Naive thymus-derived CD4-positive, alpha-beta T cell (primary cell): ENCODE measurements at places on chromosomes 7 and 10. TPM values are rescaled to one million over a fixed set of nuclear protein-coding genes. Genes with fewer than 3 reads are reported as not detected.
A peak's percentile ranks its signal among the peaks of the same experiment; 100 is the strongest.

ECHDC3 gene
- 2.5 TPM for total RNA-seq

- H3K36me3 ChIP-seq = no peaks in the 10 kb centered on the region
- DNase-seq = no peak
- no peaks in the 10 kb centered on the region for H3K27me3 ChIP-seq
- no peaks in the 10 kb centered on the region for H3K4me1 ChIP-seq
- no peak overlapping the region for H3K27ac ChIP-seq
These were observed 6.4 kb upstream of the TSPAN12 start for GRCh38 chr7:120864141-120864900.

GIMAP4 gene
- total RNA-seq = 406 TPM

DNA sequence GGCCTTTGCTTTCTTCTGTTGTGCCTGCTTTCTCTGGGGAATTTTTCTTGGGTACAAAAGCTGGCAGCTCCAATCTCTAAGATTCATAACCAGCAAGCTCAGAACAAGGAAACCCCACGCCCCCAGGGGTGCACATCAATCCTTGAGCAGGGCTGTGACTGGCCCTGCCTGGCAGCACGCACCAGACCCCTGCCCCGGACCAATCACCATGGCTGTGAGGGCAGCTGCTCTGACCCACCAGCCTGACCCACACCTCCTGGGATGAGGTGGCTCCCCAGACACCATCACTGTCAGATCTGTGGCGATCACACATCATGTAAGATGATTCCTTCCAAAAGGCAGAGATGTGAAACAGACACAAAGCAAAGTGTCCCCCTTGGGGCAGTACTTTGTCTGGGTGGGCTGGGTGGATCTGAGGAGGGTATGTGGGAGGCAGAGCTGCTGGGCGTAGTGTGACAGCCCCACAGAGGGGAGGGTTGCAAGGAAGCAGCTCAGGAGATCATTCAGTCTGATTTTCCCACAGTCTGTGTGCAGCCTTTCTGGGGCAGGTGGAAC lies 175.5 kb upstream of the SHH start:
- no peaks in the 10 kb centered on the region for H3K4me1 ChIP-seq
- no peaks in the 10 kb centered on the region for H3K27me3 ChIP-seq
- no peak overlapping the region for H3K27ac ChIP-seq
- H3K36me3 ChIP-seq = no peaks in the 10 kb centered on the region

DNA sequence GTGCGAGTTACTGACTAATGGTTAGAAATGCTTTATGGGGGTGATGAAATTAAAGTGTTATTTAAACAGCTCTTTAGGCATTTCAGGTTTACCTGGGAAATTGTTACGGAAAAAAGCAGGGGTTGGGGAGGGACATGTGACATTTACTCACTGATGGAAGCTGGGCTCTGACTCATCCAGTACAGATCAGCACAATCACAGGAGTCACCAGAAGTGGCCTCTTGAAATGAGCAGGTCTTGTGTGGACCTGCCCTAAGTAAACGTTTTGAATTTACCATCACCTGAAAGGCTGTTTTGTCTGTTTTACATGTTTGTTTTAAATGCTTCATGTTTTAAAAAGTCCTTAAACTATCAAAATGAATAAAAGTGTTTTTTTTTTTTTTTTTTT lies 2.3 kb downstream of the GLRX3 start:
- no peak overlapping the region for H3K27ac ChIP-seq
- H3K4me3 ChIP-seq = no peak overlapping the region
- H3K27me3 ChIP-seq = no peaks in the 10 kb centered on the region
- no peak for DNase-seq

DNA sequence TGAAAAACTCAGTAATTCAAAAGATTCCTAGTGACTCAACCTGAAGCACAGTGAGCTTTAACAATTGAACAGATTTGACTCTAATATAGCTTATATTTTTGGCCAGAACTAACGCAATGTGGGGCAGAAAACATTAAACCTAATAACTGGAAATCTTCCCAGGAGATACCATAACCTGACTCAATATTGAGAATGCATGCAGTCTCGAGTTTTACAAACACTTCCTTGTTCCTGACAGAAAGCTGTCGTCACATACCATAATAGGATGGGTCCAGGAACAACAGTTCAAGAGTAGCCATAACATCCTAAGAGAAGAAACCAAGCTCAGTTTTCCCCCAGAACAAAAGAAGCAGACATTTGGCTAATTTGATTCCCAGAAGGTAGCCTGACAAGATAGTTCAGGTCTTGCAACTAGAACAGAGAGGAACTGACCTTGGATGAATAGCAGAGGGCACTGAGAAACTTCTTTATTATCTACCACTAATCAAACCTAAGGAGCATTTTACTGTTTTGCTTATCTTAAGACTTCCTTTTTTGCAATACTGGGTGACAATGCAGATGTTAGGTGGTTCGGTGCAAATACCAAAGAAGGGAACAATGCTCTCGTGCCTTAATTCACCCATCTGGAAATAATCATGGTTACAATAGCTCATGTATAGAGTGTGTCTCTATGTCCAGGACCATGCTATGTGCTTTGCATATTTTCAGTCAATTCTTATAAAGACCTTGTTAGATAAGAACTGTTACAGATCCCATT lies 38.6 kb upstream of the ACSL5 start:
- no peak for DNase-seq
- H3K27ac ChIP-seq = no peak overlapping the region
- H3K4me1 ChIP-seq = no peaks in the 10 kb centered on the region
- H3K36me3 ChIP-seq = no peaks in the 10 kb centered on the region
- H3K27me3 ChIP-seq = no peaks in the 10 kb centered on the region

GRCh38 chr7:128961030-128961659 lies 23.4 kb downstream of the IRF5 start:
- H3K27ac ChIP-seq = no peak overlapping the region
- no peak for DNase-seq

ZC3HAV1L gene
- total RNA-seq = 1.8 TPM

GRCh38 chr7:44064791-44065430 lies 456 bp downstream of the PGAM2 start:
- no peaks in the 10 kb centered on the region for H3K36me3 ChIP-seq
- peak overlapping the region; percentile 48 for H3K27ac ChIP-seq
- H3K4me1 ChIP-seq = peaks cover 18% of the 10 kb centered on the region
- H3K27me3 ChIP-seq = no peaks in the 10 kb centered on the region

GRCh38 chr7:47180516-47180826 lies 401.4 kb downstream of the TNS3 start:
- H3K36me3 ChIP-seq = no peaks in the 10 kb centered on the region
- no peak for DNase-seq
- H3K27me3 ChIP-seq = no peaks in the 10 kb centered on the region
- no peak overlapping the region for H3K4me3 ChIP-seq
- no peaks in the 10 kb centered on the region for H3K4me1 ChIP-seq
- no peak overlapping the region for H3K27ac ChIP-seq

DNA sequence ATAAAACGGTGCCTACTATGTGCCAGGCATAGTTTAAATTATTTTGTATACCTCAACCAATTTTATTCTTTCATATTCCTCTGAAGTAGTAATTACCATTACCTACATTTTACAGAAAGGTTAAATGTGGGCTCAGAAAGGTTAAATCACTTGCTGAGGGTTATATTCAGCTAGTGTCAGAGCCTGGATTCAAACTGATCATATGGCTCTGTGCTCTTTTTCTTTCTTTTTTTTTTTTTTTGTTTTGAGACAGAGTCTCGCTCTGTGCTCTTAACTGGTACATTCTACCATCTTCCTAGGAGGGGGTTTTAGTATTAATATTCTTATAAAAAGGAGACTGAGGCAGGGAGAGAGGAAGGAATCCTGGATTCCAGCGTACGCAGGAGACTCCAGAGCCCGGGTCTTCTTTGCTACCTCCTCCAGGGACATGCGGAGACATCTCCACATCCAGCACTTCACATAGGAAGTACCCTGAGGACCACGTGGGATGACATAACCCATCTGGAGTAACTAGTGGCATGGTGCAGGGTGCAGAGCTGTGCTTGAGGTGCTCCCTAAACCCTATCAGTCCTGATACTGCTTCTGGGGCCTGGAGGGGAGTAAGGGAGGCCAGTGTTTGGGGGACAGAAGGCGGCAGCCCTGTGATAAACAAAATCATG lies 29.6 kb upstream of the ATXN7L1 start:
- H3K4me1 ChIP-seq = no peaks in the 10 kb centered on the region
- H3K27me3 ChIP-seq = no peaks in the 10 kb centered on the region
- no peak for DNase-seq
- H3K36me3 ChIP-seq = peaks cover 5% of the 10 kb centered on the region
- H3K4me3 ChIP-seq = no peak overlapping the region

GTF2IRD1 gene
- total RNA-seq = 5.6 TPM

- no peak for DNase-seq
- H3K27ac ChIP-seq = no peak overlapping the region
- no peaks in the 10 kb centered on the region for H3K36me3 ChIP-seq
These were observed 8.9 kb upstream of the ATP6V1F start for GRCh38 chr7:128853799-128854198.

GRCh38 chr10:91006752-91007346 lies 86.0 kb upstream of the ANKRD1 start:
- peak overlapping the region; percentile 21 for H3K27ac ChIP-seq
- no peaks in the 10 kb centered on the region for H3K36me3 ChIP-seq
- peaks cover 7% of the 10 kb centered on the region for H3K4me1 ChIP-seq
